Spinal cord (tissue), 10 donors: ENCODE measurements at places on chromosomes 3 and 15.

- no peak for DNase-seq
Observed at GRCh38 chr15:26869628-26870027, 2.8 kb downstream of the GABRA5 start.

GRCh38 chr3:141063831-141064230 is 12.7 kb downstream of the SPSB4 start:
- no peak for DNase-seq

GRCh38 chr3:49198611-49199230 is 27.3 kb downstream of the KLHDC8B start:
- DNase-seq = no peak

GRCh38 chr3:89098173-89098572 is 9.2 kb upstream of the EPHA3 start:
- no peak for DNase-seq

- DNase-seq = no peak
Observed at GRCh38 chr3:137770835-137771399, 6.8 kb downstream of the SOX14 start.

DNA sequence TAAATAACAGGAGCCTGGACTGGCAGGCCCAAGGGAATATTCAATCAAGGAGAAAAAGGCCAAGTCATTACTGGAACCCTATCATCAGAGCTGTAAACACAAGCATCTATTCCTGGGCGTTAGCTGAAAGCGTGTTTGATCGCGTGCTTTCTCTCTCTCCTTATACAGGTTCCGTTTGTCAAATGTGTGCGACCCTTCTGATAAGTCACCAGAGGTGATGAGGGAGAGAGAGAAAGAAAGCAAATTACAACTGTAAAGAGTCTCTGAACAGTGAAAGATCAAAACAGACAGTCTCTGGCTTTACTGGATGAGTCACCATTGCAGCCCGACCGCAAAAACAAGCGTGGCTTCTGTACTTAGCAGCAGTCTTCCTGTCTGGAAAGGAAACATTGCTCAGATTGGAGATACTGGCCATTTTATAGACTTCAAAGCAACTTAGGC is 39.5 kb upstream of the TPRG1 start:
- DNase-seq = no peak

DNA sequence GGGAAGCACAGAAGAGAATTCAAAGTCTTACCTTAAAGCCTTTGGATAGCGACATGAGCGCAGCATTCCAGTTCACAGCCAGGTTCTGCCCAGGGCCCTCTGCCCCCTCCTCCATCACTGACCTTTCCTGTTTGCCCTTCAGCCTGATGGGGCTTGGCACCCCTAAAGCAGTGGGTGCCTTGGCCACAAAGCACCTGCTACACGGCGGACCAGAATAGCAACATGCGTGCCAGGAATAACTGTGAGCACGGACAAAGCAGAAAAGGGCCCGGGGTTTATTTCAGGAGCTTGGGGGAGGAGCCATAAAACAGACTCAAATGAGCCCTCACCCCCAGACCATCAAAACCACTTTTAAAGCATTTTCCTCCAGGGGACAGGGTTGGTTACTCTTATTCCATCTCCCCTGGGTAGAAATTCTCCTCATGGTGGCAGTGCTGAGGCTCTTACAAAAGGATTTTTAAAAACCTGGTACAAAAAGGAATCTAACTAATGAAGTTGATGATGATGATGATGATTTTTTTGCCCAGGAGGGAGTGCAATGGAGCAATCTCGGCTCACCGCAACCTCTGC is 135.4 kb downstream of the KLF13 start:
- no peak for DNase-seq

GRCh38 chr15:82146990-82147461 is 101.2 kb upstream of the MEX3B start:
- DNase-seq = no peak

DNA sequence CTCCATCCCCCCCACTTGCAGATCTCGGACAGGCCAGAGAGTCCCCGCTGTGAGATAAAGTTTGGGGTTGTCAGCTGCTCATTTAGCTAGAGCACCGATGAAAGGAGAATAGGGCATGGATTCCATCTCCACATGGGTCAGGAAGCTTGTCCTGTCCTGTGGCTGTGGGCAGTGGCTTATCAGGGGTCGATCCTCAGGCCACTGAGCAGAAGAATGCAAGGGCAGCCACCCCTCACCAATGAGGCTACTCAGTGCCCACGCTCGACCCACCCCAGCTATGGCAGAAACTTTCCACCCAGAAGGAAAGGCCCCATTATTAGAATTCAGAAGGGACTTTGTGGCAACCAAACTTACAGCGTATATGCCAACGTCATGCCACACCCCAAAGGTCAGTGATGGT is 43.3 kb downstream of the CPN2 start:
- no peak for DNase-seq
